ENCODE measurements at places on chromosomes 13 and 19.

- DNase-seq, result no peak
Observed at GRCh38 chr19:15622991-15623390, 8.0 kb downstream of the CYP4F8 start.

DNA sequence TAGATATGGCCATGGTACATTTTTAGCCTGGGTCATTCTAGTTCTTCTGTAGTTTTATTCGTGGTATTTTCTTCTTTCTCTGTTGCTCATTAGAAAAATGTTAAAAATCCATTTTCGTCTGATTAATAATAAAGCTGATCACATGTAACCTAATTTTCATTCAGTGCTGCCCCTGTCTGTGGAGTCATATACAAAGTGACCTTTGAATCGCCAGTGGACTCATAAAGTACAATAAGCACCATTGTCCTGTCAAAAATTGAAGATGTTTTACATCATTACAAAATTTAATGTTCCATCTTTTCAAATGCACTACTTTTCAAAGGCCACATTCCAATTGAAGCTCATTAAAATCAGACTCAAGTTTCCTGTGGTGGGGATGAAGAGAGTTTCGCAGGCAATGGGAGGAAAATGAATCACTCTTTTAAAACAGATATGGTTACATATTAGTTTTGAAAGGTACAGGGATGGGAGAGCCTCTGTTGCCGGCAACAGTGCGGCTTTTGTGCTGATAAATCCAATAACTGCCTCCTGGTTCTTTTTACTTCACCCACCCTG is 205.4 kb downstream of the ZNF536 start:
- no peak for DNase-seq

DNA sequence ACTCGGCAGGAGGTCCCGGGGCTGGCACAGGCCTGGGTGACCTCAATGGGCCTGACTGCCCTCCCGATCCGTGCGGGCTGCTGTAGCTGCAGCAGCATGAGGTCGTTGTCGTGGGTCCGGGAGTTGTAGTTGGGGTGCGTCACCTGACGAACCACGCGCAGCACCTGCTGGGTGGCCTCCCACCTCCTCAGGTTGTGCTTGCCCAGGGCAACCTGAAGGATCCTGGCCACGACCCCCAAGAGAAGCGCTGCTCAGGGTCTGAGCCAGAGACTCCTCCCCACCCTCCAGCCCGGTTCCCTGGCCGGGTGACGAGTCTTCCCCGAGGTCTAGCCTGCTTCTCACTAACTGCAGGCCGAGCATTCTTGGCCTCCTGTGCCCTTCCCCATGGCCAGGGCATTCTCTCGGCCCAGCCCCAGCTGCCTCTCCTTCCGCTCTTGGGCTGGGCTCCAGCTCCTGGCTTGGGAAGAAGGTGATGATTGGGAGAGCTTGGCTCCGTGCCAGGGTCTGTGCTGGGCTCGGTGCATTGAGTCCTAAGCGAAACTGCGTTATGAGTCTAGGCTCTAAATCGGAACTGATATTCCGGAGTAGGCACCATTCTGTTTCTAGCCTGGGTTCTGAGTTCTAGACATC is 3.1 kb downstream of the KLK14 start:
- DNase-seq, result no peak

- DNase-seq, result no peak
Observed at GRCh38 chr19:43673637-43674036, 3.7 kb upstream of the PLAUR start.

All from neural progenitor cell (in vitro differentiated cells).